ENCODE measurements at places on chromosomes 2 and 18. TPM values are rescaled to one million over a fixed set of nuclear protein-coding genes. Genes with fewer than 3 reads are reported as not detected.

GRCh38 chr2:64313398-64313723 is 140.6 kb upstream of the LGALSL start:
- no peak for DNase-seq

DNA sequence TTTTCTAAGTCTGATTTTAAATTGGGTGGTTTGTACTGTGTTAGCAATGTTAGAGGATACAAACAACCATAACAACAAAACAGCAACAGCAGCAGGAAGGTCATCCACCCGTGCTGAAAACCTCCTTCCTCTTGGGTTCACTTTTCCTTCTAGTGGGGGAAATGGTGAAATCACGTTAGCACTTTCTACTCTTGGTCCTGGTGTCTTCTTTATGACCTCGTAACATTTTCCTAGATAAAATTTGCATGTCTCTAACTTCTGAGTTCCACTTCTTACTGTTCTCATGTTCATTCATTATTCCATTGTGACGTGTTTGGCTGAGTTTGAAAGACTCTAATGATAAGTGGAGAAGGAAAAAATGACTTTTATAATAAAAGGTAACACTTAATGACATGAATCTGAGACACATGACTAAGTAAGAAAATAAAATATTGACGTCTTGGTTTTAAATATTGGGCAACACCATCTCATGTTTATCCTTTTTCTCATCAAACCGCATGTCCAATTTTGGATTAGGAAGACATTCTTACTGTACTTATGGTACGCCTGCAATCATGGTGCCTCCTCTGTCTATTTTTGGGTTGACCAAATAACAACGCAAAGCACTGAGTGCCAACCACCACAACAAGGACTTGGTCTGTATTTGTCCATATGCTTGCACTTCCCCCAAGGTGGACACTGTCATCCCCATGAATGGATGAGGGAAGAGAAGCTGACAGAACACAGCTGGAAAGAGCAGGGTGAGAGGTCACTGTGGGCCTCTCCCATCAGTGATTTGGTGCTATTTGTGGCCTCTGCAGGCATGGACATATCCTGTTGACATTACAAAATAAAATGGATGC is 25.7 kb upstream of the IL1R1 start:
- DNase-seq = no peak

GRCh38 chr2:172091000-172091641 is 5.8 kb downstream of the DLX1 start:
- DNase-seq = no peak

- DNase-seq = no peak
Observed at GRCh38 chr18:23990474-23991410, 23.8 kb upstream of the TTC39C start.

GRCh38 chr2:15616850-15617777 is 25.4 kb downstream of the DDX1 start:
- no peak for DNase-seq

RESP18 gene
- polyA plus RNA-seq = not detected
